Kidney capillary endothelial cell (primary cell): ENCODE measurements at places on chromosomes 2 and 18.

- no peak for DNase-seq
Measured at GRCh38 chr2:121501031-121501430, 29.6 kb upstream of the RNU4ATAC start.

DNA sequence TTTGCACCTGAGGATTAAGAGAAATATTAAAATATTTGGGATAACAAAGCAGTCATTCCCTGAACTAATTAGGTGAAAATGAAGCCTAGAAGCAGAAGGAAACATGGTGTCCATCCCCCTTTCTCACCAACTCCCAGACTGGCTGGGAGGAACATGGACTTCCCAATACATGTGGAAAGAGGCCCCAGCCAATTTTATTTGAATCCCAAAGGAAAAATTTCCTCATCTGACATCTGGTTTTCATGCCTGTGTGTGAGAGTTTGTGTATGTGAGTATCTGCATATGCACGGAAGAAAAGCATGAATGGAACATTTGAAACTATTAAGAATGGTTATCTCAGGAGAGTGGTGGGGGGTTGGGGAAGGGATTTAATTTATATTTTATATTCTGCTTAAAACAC lies 84.3 kb downstream of the COPS8 start:
- no peak for DNase-seq

- DNase-seq, result no peak
Measured at GRCh38 chr2:31226266-31226665, 7.7 kb upstream of the EHD3 start.

DNA sequence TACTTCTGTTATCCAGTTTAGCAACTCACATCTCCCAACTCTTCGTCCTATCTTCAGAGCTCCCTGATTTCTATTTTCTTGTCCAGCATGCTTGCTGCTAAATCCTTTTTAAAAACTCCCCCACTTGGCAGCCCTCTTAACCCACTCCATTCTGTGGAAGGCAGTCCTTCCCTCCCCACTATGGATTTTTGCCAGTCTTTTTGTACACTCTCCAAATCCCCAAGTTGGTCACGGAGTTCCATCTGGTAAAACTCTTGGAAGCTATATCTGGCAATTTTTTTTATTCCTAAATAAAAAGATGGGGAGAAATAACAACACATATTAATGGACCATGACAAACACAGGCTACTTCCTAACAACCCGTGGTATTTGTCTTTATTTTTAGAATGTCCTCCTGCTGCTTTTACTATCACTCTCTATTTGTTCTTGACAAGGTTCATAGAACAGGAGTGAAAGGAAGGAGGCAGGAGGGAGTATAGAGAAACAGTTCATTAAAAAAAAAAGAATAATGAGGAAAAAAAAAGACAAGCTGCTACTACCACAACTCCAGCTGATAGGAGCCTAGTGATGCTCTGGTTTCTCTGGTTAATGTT lies 120.0 kb upstream of the THSD7B start:
- DNase-seq, result no peak

- no peak for DNase-seq
Measured at GRCh38 chr2:205892251-205892655, 193.7 kb downstream of the INO80D start.

GRCh38 chr2:60118061-60118460 lies 435.4 kb downstream of the BCL11A start:
- no peak for DNase-seq

- DNase-seq, result no peak
Measured at GRCh38 chr2:239602290-239603282, 201.8 kb upstream of the HDAC4 start.

DNA sequence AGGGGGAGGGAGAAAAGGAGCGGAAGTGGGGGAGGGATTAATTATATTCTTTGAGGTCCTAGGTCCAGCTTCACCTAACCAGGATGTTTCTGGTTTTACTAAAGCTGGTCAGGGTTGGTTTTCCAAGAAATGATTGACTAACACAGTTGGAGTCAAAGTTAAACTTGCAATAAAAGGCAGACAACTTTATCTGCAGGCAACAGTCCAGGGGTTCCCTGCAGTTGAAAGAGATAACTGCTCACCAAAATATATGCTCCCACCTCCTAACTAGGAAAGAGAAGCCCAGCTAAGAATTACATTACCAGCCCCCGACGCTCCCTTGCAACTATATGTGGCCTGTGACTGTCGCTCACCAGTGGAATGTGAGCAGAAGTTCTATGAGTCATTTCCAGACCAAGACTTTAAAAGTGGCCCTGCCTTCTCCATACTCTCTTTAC lies 140.0 kb upstream of the PKDCC start:
- peak; percentile 5 for DNase-seq

- DNase-seq, result no peak
Measured at GRCh38 chr18:36403896-36404820, 106.6 kb downstream of the FHOD3 start.

DNA sequence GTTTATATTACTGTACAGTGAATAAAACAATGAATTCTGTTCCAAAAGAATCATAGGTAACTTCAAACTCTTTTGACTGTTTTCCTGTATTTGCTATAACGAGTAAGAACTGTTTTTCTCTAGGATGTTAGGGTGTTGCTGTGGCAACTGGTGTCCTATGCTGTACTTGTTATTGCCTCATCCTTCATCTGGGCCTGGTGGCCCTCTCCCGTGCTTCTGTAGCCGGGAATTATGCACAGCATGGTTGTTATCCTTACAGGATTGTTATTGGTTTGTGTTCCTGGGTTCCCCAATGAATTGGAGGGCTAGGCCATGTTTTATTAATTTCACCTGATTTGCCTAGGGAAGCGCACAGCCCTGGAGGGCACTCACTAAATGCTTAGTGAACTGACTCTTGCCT lies 279.2 kb downstream of the PTPRM start:
- DNase-seq, result no peak

- peak; percentile 84 for DNase-seq
Measured at GRCh38 chr2:105179469-105180372, 61.8 kb upstream of the GPR45 start.

- no peak for DNase-seq
Measured at GRCh38 chr2:98533547-98533946, 74.8 kb downstream of the COA5 start.

DNA sequence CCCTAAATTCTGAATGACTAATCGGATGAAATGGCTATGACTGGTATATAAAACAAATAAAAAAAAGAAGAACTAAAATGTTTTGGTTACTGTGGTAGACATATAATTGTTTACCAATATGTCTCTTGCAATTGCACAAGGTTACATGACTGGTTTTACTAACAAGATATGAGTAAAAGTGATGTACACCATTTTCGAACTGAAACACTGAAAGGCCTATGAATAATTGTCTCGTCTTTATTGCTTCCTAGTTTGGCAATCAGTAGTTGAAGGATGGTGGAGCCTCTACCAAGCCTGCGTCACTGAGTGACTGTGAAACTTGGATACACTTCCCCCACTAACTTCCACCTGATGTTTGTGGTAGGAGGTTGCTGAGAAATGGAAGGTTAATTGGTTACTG lies 16.5 kb downstream of the CDH19 start:
- no peak for DNase-seq

- no peak for DNase-seq
Measured at GRCh38 chr18:24704946-24705630, 244.7 kb downstream of the HRH4 start.

DNA sequence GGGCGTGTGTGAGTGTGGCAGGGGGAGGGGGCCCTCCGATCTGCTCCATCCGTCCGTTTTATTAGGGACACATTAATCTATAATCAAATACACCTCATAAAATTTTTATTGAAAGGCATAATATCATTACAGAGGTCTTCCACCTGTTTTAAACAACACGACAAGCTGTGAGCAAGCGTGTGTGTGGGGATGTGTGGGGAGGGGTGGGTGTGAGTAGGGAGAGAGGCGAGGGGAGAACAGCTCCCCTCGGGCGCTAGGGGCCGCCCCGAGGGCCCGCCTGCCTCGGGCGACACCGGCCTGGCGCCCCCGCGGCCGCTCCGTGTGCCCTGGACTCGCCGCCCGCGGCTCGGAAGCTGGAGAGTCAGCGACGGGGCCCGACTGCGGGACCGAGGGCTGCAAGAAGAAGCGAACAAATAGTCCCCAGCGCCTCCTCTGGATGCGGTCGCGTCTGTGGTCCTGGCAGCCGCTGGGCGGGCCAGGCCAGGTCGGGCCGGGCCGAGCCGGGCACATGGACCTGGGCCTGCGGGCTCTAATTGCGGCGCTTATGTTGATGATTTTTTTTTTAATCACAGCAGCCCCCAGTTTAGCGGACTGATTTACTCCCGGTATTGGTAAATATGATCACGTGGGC lies 352 bp upstream of the HOXD9 start:
- no peak for DNase-seq

DNA sequence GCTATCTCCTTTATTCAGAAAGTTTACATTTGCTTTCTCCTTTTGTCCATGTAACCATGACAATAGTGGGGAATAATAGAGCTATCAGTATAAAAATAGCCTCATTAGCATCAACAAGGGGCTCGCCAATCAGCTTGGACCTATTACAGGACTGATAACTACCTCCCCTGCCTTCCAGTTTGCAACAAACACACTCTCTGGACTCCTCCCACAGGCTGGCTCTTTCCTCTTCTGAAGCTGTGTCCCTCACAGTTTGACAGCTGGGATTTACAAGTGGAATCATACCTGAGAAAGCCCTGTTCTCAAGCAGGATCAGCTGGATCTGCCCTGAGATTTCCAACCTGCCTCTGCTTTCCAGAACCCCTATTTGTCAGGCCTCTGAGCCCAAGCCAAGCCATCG lies 162.5 kb downstream of the GRB14 start:
- DNase-seq, result no peak

DNA sequence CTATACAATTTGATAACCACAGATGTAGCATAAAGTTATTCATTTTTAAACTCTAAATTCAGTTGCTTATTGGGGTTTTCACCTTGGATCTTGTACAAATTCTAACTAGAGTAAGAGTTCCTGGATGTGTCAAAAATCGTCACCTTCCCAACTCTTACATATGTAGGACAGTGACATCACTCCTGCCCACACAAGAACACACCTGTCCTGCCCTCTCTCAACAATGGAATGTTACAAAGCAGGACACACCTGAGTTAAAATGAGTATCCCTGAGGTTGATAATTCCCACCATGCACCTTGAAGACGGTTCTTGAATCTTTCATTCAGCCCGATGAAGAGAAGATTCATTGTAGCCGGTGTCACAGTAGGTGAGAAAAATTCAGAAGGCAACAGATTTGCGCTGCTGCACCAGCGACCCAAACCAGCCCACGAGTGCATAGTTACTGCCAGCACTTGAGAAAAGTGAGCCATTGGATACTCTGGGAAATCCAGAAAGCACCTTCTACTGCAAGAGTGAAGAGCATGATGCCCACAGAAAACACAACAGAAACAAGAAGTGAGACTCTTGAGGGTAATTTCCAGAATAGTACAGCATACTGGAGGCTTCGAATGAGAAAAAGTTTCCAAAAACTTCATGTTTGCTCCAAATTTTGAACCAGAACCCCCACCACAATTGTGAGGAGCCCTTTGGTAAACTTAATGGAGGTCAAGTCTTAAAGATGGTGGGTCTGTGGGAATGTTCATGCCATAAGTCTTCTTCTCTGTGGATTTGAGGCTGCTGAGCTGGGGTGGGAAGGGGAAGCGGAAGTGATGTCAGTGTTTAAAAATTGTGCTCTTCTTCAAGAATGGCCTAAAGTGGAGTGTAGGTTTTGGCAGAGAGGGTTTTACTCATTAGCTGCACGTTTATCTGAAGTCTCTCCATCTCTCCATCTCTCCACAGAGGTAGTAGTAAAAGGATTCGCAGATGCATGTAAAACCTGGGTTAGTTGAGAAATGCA lies 34.7 kb upstream of the ADAM23 start:
- no peak for DNase-seq

DNA sequence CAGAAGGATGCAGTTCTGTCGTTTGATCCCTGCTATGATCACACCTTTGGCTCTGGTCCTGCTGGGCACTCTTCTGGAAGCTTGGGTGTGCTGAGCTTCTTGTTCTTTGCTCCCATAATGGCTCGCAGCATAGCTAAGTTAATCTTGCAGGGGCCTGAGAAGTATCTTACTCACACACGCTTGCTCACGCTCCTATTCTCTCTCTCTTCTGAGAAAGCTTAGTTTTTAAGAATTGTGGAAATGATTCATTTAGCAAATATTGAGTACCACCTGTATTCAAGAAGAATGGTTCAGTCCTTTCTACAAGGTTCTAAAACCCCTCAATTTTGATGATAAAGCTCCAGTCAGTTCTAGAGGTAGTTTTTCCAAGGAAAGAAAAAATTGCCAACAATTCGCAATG lies 40.6 kb downstream of the XRCC5 start:
- peak; percentile 85 for DNase-seq

DNA sequence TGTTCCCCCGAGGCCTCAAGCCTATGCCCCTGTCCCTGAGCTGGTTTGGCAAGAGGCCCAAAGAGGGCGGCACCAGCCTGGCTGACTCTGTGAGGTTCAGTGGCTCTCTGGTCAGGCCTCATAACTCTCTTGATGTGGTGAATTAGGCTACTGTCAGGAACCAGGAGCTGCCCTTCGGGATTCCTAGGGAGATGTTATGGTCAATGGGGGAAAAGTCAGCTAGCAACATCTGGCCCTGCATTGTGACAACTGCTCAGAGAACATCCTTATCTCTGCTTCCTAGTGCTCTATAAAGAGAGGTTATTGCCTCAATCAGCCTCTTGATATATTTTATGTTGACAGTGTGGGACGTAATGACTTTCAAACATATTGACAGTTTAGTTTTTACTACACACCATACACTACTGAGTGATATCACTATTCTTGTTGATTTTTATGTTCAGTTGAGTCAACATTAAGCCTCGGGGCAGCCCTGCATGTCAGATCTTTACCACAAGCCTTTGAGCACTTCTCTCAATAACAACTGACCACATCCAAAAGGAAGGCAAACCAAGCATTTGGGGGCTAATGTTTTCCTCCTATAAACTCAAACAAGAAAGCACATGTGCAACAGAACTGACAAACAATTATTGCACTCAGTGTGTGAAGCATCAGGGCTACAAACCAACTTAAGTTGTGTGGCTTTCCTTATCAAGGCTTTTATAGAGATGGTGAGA lies 448.3 kb upstream of the SLC14A2 start:
- DNase-seq, result no peak

DNA sequence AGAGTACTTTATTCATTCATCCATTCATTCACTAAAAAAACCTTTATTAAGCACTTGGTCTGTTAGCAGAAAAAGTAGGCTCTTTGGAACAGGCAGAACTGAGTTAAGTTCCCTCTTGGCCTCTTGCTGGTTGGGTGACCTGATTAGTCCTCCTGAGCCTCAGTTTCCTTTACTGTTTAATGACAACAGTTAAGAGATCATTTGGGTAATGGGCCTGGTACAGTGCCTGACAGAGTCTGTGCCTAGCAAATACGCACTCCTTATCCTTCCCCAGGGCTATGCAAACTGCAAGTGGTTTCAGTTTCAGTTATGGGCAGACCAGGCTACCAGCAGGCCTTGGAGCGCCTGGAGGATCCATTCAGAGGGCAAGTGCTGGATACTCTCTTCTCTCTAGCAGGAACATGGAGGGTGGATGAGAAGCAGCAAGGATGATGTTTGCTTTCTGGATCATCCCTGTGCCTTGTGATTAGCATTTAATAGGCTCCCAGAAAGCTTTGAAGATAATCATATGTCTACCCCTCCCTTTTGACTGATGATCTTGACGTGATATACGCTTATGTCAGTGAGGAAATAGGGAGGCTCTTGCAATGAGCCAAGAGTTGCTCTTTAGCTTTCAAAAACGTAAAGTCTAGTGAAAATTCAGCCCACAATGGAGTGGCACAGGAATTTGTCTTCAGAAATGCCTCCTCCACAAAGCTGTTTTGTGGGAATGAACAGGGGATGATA lies 12.4 kb upstream of the TAF1B start:
- DNase-seq, result no peak
